KG1 (cell line): ENCODE measurements at places on chromosomes 2 and 18.

DNA sequence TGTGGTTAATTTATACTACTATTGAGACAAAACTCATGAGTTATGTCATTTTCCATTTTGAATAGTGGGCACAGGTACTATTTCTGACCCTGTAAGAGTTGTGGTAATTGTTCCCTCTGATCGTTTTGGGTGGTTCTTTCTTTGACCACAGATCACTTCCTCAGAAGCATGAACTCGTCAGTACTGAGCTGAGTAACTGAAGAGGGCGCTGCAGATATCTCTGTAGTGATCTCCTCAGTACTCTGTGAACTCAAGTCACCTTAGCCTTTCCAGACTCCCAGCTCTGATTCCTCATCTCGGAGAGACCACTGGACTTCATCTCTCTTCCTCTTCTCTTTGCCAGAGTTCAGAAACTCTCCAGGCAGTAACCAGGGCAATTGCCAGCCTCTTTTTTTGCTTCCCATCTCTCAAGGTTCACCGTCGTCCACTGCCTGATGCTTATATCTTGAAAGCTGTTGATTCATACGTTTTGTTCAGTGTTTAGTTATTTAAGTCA is 9.4 kb upstream of the IL1RL1 start:
- DNase-seq = peak; percentile 50

GRCh38 chr18:75160364-75160763 is 48.6 kb downstream of the PTGR3 start:
- DNase-seq = no peak

DNA sequence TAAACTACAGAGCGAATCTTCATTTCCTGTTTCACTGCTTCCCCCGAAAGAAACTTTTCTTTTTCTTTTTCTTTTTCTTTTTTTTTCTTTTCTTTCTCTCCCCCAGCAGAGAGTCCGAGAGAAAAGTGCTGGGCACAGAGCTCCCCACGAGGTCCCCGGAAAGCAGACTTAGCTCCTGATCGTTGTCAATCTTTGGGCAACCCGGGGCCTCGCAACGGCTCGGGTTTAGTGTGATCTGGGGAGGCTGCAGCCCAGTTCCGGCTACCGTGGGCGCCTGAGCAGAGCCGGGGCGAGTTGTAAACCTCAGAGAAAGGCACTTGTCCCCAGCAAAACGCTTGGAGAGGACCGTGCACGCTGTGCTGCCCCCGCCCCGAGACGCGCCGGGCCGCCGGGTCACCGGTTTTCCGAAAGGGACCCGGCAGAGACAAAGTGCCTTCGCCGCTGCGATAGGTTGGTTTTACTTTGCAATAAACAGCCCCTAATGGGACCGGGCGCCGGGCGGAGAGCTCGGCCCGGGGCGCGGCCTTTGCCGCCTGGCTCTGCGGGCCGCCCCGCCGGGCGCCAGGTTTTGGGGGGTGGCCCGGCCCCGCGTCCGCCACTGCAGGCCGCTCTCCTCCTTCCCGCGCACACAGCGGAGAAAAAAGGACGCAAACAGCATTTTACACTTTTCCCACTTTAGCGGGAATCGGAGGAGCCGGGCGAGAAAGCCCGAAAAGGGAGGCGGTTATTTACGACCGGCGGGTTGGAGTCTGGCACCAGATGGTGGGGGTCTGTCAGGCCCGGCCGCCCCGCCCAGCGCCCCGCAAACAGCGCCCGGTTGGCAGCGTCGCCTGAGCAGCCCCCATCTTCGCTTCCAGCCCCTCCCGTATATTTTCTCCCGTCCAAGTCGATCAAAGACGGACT is 136.0 kb downstream of the INSIG2 start:
- no peak for DNase-seq

DNA sequence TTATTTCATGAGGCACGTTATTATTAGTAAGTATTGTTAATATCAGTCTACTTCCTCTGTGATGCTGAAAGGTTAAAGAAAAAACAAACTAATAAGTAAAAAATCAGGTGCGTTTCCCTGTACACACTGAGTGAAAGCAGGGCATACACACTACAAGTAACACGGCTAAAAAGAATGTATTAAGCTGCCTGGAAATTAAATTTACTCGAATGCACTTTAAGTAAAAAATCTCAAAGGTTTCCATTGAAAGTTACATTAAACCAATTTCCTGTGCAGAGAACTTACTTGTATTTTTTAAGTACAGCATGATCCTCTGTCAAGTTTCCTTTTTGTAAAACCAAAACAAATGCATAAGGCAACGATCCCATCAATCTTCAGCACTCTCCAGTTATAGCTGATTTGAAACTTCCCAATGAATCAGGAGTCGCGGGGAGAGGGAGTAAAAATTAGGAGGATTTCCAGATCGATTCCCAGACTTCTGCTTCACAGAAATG is 633 bp downstream of the BCL2 start:
- DNase-seq = peak; percentile 52

GRCh38 chr2:69693775-69694450 is 48.0 kb upstream of the ANXA4 start:
- no peak for DNase-seq

DNA sequence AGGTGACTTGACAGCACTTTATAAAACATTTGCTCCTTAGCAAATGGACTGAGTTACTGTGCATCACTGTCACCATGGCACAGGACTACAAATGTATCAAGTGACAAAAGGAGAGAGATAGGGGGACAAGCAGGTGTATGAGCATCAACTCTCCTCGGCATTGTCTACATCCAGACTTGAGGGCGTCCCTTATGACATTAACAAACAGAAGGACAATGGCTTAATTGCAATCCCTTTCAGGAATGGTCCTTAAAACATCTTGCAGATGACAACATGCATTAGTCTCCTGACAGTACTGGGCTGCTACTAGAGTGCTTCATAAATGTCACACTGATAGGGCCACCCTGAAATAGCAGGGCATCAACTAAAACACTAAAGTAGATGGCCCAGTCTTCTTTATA is 198.8 kb downstream of the PDE1A start:
- no peak for DNase-seq

GRCh38 chr18:1412655-1413322 is 508.1 kb downstream of the ADCYAP1 start:
- DNase-seq = no peak

DNA sequence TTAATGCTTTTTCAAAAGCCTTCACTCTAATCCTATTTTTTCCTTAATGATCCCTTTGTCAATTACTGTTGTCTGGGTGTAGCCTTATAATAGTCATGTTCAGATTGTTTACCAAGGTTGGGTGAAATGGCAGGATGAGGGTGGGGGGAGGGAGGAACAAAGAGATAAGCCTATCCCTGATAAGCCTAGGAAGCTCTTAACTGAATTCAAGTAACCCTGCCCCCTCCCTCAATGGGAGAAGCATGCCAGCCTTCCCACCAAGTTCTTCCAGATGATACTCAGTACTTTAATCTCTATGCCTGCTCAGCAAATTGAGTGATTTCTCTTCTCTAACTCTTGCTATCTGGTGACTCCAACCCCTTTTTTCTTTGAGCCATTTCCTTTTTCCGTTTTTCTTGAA is 180.3 kb upstream of the ETAA1 start:
- DNase-seq = no peak

GRCh38 chr2:99106913-99107312 is 34.6 kb upstream of the C2orf15 start:
- no peak for DNase-seq

DNA sequence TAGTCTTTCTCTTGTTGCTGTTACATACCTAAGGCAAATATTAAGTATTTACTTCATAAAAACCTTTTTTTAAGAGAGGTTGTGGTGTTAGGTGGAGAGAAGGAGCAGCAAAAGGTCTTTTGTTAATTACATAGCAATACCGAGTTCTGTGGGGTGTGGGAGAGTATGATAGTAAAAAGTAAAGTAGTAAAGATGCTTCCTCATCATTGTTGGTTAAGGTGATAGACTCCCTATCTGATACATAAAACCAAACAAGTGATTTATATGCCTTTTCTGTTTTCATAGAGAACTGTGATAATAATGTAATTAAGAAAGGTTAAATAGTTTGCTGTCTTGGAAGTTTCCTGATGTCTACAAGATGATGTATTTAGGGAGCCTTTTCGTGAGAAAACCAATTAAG is 75.4 kb downstream of the EML4 start:
- DNase-seq = no peak

GRCh38 chr2:225891771-225892170 is 492.3 kb downstream of the NYAP2 start:
- DNase-seq = no peak

- no peak for DNase-seq
These were observed 67.3 kb downstream of the NTSR2 start for GRCh38 chr2:11602563-11603204.

GRCh38 chr2:177992992-177993391 is 79.6 kb downstream of the PDE11A start:
- no peak for DNase-seq

GRCh38 chr2:109457794-109458193 is 156.0 kb downstream of the SEPTIN10 start:
- no peak for DNase-seq

DNA sequence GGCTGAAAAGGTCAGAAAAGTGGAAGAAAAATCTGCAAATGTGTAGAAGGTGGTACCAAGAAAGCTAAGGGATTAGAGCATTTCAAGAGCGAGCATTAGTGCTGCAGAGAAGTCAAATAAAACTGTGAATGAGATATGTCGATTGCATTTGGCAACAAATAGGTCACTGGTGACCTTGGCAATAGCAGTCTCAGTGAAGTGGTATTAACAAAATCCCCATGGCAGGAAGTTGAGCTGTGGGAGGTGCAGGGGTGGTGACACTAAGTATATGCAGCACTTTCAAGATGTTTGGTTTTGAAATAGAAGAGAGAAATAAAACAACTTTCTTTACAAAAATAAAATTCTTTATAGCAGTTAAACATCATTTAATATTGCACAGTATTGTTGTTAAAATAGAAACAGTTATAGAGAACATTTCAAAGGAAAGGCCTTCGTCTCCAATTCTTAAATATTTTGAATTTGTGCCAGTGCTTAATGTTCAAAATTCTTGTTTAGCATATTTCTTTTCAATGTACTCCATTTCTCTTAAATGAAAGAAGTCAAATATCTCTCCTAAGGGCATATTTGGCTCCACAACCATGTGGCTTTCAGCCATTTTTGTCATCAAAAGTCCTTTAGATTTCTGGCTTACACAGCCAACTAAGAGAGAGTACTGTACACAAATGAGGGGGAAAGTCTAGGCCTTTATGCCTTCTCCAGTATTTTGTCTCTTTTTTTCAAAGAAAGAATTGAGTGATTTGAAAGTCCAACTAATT is 443.0 kb upstream of the MMADHC start:
- no peak for DNase-seq

DNA sequence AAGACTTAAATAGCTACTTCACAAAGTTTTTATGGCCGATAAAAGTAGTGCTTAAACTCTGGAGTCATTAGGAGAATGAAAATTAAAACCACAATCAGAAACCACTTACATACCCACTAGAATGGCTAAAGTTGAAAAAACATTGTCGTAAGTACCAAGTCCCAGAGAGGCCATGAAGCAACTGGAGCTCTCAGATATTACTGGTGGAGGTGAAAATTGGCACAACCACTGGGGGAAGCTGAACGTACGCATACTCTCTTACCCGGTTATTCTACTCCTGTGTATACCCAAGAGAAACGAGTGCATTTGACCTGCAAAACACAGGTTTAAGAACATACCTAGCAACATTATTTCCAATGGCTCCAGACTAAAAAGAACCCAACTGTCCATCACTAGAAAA is 76.5 kb upstream of the TMEM247 start:
- DNase-seq = no peak

DNA sequence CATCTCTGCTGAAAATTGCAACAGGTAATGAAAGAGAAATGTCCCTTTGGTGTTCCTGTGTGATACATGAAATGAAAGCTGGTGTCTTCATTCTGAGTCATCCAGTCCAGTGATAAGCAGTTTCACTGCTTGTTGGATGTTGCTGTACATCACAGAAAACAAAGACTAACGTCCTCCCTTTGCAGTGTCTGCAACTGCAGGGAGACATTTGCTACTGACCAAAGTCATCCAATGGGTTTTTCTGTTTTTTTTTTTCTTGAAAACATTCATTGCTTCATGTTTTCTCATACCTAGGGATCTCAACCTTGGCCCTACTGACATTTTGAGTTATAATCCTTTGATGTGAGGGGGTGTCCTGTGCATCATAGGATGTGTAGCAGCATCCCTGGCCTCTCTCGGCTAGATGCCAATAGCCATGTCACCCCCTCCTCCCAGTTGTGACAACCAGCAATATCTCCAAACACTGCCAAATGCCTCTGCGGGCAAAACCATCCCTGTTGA is 63.6 kb upstream of the FZD5 start:
- no peak for DNase-seq

GRCh38 chr2:5561006-5561405 is 131.2 kb upstream of the SOX11 start:
- DNase-seq = no peak

GRCh38 chr2:132813422-132813821 is 143.4 kb upstream of the LYPD1 start:
- no peak for DNase-seq
